ENCODE measurements at places on chromosomes 12 and 14.
A peak's percentile ranks its signal among the peaks of the same experiment; 100 is the strongest.

- DNase-seq, result no peak
These were observed 880.9 kb downstream of the NRXN3 start for GRCh38 chr14:79050787-79051727.

- no peak for DNase-seq
These were observed 10.2 kb upstream of the GPX2 start for GRCh38 chr14:64952598-64953309.

DNA sequence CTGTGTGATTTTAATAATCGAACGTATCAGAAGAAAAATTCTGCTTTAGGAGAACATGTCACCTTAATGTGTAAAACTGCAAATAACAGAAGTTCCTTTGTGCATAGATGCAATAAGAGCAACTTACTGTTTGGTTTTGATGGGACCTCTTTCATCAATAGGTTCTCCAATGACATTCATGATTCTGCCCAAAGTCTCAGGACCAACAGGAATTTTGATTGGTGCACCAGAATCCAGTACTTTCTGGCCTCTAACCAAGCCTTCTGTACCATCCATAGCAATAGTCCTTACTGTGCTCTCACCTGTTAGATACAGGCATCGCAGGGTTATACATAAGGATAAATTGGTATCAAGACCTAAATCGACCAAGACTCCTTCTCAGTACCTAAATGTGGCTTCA lies 1.1 kb downstream of the ATP5F1B start:
- DNase-seq, result no peak

GRCh38 chr12:49809906-49810389 lies 18.3 kb downstream of the NCKAP5L start:
- DNase-seq, result no peak

DNA sequence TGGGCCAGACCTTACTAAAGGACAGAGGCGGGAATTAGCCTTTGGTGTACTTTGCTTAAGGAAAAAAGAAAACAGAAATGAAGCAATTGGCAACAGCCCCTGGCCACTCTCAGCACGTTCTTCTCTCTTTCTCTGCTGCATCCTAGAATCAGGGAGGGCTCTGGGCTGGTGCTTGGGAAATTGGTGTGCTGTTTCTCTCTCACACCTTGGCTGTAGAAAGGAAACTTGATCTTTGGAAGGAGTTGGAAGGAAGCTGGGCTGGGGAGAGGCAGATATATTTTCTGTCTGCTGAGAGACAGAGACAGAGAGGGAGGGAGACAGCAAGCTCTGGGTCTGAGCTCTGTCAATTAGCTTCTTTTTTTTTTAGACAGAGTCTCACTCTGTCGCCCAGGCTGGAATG lies 27.4 kb downstream of the NOS1 start:
- no peak for DNase-seq

GRCh38 chr12:27505109-27505508 lies 18.9 kb upstream of the PPFIBP1 start:
- DNase-seq, result no peak

- no peak for DNase-seq
These were observed 953.3 kb downstream of the TRHDE start for GRCh38 chr12:73225371-73225937.

DNA sequence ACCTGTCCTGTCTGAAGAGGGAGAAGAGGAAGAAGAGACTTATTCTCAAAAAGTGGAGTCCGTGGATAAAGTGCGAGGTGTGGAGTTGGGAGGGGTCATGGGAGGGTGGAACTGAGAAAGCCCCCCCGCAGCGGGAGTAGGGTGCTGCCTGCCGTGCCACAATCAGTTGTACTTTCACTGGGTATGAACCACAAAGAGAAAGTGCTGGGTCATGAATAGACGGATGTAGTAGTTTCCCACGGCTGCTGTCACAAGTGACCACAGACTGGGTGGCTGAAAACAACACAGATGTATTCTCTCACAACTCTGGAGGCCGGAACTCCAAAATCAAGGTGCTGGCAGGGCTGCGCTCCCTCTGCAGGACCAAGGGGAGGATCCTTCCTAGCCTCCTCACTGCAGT lies 5.5 kb downstream of the DNAH10 start:
- DNase-seq, result no peak

DNA sequence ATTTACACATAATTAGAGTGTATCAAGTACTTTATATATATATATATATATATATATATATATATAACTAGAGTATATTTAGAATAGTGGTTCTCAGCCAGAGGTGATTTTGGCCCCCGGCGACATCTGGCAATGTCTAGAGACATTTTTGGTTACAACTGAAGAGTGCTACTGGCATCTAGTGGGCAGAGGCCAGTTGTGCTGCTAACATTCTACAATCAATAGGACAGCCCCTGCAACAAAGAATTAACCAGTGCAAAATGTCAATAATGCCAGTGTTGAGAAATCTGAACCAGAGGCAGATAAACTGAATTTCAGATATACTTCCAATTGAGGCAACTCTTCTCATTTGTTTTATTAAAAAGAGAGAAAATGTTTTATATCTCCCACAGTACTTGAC lies 8.9 kb downstream of the GTF2A1 start:
- DNase-seq, result no peak

DNA sequence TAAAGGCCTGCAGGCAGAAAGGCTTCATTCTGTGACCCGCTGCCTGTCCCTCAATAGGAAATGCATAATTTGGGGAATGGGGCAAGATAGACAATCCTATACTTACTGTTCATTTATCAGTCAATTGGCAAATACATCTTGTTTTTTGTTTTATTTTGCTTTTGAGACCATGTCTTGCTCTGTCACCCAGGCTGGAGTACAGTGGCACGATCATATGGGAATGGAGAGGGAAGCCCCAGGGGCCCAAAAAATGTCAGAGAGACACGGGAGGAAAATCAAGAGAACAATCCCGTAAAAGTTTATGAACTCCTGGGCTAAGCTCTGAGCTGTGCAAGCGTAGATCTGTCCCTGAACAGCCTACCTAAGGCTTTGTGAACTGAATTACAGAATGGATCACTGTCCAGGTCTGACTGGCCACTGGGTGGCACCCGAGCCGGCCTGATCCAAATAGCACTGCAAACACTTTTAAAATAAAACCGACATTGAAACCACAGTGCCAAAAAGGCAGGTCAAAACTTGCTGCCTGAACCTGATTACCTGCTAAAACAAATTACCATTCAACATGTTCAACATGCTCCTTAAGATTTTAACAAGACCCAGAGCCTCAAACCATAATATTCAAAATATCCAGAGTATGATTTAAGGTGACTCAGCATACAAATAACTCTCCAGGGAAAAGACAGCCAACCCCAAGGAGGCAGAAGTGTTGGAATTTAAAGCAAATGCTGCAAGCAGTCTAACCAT lies 11.8 kb downstream of the COPS7A start:
- peak; percentile 57 for DNase-seq

- DNase-seq, result no peak
These were observed 17.6 kb downstream of the PNP start for GRCh38 chr14:20486684-20487395.

DNA sequence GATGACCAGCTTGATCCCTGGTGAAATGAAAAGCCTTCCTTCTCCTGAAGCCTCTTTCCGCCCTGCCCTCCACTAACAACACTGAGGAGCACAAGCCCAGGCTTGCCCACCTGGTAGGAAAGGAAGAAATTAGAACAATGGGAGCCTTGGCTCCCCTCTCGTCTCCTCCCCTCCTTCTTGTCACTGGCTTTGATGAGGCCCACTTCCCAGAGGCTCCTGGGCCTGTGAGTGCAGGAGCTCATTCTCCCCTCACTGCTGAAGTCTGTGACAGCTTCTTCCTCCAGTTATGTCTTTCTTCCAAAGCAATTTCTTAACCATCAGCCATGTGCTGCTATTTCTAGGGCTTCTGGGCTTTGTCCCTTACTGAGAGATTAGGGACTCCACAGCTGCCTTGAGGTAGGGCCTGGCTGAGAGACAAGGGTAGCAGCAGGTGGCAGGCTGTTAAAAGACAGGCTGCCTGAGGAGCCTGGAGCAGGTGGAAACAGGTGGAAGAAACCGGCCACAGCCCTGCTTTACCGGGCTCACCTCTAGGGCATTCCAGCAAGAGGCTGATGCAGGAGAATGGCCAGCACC lies 53.6 kb upstream of the SRSF5 start:
- no peak for DNase-seq

DNA sequence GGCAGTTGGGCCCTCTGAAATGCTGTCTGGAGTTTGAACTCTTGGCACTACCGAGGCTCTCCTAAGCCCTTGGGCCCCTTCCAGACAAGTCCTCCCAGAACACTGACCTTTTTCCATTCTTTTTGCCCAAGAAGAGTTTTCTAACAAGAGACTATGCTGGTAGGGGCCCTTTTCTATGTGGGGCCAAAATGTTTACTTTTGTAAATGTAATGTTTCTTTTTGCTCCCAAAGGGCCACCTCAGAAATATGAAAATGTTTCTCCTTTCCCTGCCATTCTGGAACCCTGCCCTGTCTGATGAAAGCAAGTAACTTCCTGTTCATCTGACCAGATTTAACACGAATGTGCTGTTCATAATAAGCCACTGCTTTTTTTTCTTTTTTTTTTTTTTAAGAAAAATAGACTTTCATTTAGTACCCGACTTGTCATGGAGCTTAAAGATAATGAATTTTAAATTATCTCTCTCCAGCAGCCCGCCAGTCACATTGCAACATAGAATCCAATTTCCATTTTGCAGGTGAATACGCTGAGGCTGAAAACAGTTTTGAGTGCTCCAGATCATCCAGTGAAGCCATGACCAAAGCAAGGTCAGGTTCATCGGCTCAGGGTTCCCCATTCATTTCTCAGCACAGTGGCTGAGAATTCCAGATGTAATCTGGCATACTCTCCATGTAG lies 169.9 kb downstream of the DPF3 start:
- no peak for DNase-seq

GRCh38 chr14:105974902-105975301 lies 448.5 kb downstream of the TMEM121 start:
- DNase-seq, result no peak

- no peak for DNase-seq
These were observed 92.2 kb downstream of the PIWIL1 start for GRCh38 chr12:130429656-130430505.

DNA sequence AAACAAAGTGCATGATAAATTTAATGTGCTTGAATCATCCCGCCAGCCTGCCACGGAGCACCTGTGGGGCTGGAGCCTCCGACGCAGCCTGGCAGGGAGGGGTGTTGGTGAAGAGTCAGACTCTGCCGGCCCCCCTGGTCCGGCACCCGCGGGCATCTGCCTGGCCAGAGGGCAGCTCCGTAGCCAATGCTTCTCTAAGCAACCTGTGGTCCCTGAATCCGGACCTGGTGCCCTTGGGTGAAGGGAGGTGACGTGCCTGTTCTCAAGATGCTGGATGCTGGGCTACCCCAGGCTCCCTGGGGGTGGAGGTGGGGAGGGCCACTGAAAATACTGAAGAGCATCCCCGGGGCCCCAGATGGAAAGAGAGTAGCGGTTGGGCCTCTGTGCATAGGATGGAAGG lies 158.6 kb upstream of the C14orf180 start:
- no peak for DNase-seq

- no peak for DNase-seq
These were observed 28.2 kb downstream of the PTPRQ start for GRCh38 chr12:80472236-80472635.

GRCh38 chr14:70917633-70918032 lies 10.4 kb downstream of the PCNX1 start:
- no peak for DNase-seq

- DNase-seq, result no peak
These were observed 311.9 kb downstream of the CACNA1C start for GRCh38 chr12:2364631-2365051.

GRCh38 chr12:90037740-90038139 lies 329.1 kb upstream of the ATP2B1 start:
- DNase-seq, result no peak

GRCh38 chr14:63435838-63436237 lies 107.3 kb downstream of the PPP2R5E start:
- no peak for DNase-seq

GRCh38 chr14:103724116-103724515 lies 8.5 kb downstream of the ZFYVE21 start:
- no peak for DNase-seq

DNA sequence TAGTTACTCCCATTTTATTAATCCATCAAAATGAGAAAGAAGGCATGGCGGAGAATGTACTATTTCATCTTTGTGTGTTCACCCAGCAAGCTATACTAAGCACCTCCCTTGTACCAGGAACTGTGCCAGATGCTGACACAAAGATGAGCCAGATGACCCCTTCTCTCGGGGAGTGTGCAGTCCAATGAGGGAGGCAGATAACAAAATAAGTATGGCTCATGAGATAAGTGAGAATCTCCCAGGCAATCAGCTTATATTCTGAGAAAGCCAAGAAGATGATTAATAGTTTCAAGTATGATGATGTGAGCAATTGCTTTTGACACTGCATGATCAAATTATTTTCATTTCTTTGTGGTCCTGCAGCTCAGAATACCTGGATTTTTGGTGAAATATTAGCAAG lies 1.3 kb upstream of the TMEM233 start:
- no peak for DNase-seq

GRCh38 chr12:1769809-1770494 lies 50.4 kb upstream of the LRTM2 start:
- DNase-seq, result no peak

GRCh38 chr12:57454566-57455373 lies at the start of gene INHBE:
Gene INHBE, plus strand, starts transcription at chr12:57455307. Its CDS starts 230 bp downstream, at chr12:57455537.
- DNase-seq, result no peak

- no peak for DNase-seq
These were observed 125.0 kb upstream of the CCND2 start for GRCh38 chr12:4148418-4149056.

DNA sequence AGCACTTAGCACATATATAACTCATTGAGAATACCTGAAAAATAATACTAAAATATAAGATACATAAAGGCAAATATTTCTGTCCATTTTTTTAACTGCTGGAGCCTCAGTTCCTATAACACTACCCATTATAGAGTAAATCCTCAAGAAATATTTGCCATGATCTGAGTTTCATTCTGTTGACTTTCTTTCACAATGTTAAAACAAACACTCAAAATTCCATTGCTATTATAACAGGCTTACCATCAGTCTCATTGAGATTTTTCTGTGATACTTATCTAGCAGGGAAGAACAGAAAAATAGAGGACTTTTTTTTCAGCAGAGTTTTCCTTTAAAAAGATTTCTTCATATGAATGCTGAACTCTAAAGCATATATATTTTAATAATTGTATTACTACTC lies 24.5 kb downstream of the LMO3 start:
- no peak for DNase-seq

DNA sequence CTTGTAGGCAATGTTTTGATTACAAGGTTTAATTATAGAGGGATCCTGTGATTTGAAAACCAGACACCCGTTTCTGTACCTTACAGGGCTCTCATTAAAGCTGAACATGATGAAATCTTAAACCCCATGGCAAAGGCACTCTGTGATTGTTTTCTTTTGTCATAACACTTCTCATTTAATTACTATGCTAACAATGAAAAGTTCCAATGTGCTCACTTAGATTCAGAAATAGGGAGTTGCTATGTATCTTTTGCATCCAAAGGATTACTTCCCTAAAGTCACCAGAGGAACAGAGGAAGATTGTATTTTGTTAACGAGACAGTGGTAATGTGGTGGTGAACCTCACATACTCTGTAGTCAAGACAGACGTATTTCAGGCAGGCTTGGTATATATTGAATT lies 81.5 kb upstream of the MYF6 start:
- DNase-seq, result no peak

- no peak for DNase-seq
These were observed 204.2 kb downstream of the TBX5 start for GRCh38 chr12:114201794-114202193.

All from SW 1271 (cell line).